ENCODE measurements at places on chromosomes 4 and X. TPM values are rescaled to one million over a fixed set of nuclear protein-coding genes. Genes with fewer than 3 reads are reported as not detected.

- no peak for DNase-seq
Observed at GRCh38 chrX:151633157-151633556, 62.1 kb upstream of the PRRG3 start.

DNA sequence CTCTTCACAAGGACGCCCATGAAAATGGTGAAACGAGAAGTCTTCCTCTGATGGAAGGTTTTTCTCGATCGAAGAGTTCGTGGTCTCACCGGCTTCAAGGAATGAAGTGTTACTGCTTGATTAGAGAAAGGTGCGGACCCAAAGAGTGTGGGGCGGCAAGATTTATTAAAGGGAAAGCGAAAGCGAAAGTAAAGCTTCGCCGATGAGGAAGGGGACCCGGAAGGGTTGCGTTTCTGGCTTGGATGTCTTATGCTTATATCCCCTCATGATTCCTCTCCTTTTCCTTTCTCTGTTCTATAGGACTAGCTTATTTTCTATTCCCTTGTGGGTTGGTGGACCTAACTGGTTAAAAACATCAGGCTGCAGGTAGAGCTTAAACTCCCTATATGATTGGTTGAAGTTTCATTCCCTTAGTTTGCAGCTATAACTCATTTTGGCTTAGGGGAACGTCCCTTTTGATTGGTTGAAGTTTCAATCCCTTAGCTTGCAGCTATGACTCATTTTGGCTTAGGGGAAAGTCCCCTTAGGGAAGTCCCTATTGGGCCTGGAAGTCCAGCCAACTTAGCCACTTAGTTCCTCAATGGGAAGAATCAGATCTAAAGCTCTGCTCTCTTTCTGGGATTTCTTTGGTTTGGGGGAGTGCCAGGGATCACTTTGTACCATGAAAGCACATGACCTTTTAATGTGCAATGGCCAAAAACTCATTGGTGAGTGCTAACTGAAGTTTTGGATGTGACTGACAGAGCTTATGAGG, 1025.0 kb upstream of the PCDH10 start:
- peak; percentile 33 for DNase-seq

GRCh38 chr4:9765091-9765490, 16.3 kb upstream of the DRD5 start:
- peak; percentile 4 for DNase-seq

- no peak for DNase-seq
Observed at GRCh38 chr4:176359590-176359989, 39.8 kb downstream of the SPCS3 start.

DNA sequence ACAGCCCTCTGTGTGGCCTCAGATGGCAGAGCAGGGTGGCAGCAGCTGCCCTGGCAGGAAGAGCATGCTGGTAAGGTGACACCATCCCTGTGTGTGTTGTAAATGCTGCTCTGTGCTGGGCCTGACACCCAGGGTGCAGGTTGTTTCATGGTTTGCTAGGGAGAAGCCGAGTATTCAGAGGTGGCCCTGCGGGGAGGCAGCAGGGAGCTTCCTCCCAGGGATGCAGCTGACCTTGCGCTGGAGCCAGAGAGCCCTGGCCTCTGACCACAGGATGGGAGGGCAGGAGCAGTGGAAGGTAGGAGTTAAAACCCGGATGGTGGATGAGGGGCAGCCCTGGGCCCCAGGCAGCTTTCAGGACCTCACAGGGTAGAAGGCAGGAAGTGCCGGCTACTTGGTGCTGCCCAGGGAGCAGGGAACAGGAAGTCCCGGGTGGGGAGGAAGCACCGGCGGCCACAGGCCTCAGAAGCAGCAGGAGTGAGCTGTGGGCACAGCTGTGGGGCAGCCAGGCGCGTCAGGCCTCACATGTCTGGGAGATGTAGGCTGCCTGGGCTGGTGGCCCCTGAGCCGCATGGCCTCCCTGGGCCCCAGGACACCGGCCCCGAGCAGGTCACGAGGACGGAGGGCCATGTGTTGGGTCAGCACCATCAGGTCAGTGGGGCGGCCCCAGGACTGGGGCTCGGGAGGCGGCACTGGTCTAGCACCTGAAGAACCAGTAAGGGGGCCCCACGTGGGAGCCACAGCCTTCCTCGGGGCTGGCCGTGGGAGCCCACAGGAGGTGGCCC, 19.1 kb downstream of the SH3BP2 start:
- peak; percentile 70 for DNase-seq

- DNase-seq = no peak
Observed at GRCh38 chr4:102216666-102217065, 128.6 kb downstream of the SLC39A8 start.

DNA sequence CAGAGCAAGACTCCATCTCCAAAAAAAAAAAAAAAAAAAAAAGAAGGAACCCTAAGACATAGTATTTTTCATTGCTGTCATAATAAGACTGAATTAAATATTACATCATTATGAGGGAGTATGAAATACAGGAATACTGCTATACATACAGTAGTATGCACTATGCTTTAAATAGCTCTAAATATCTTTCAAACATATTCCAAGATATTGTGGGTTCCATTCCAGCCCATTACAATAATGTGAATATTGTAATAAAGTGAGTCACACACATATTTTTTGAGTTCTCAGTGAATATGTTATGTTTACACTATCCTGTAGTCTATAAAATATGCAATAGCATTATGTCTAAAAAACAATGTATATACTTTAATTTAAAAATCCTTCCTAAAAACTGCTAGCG, 64.8 kb downstream of the GPM6A start:
- DNase-seq = no peak

The HPGDS gene
- total RNA-seq = not detected

The PRDM8 gene
- 1.7 TPM for total RNA-seq

The PROM1 gene
- total RNA-seq = 61.6 TPM

The BEX5 gene
- 2.1 TPM for total RNA-seq
